Small intestine (tissue), 16 donors: ENCODE measurements at places on chromosomes 3 and 15. TPM values are rescaled to one million over a fixed set of nuclear protein-coding genes. Genes with fewer than 3 reads are reported as not detected.

Gene GOLGA8S
- polyA plus RNA-seq, result 0.16 TPM

Gene FSIP1
- not detected for polyA plus RNA-seq

Gene CCDC54
- polyA plus RNA-seq, result not detected

Gene PRR23A
- polyA plus RNA-seq, result not detected

Gene KCNH8
- polyA plus RNA-seq, result not detected

Gene ZBED2
- 0.04 TPM for polyA plus RNA-seq

- H3K4me1 ChIP-seq, result no peaks in the 10 kb centered on the region
- H3K27ac ChIP-seq, result no peak overlapping the region
- no peak for DNase-seq
- no peak overlapping the region for H3K4me3 ChIP-seq
- no peaks in the 10 kb centered on the region for H3K36me3 ChIP-seq
- H3K27me3 ChIP-seq, result no peaks in the 10 kb centered on the region
Observed at GRCh38 chr3:174376346-174376745, 482.8 kb upstream of the NAALADL2 start.

DNA sequence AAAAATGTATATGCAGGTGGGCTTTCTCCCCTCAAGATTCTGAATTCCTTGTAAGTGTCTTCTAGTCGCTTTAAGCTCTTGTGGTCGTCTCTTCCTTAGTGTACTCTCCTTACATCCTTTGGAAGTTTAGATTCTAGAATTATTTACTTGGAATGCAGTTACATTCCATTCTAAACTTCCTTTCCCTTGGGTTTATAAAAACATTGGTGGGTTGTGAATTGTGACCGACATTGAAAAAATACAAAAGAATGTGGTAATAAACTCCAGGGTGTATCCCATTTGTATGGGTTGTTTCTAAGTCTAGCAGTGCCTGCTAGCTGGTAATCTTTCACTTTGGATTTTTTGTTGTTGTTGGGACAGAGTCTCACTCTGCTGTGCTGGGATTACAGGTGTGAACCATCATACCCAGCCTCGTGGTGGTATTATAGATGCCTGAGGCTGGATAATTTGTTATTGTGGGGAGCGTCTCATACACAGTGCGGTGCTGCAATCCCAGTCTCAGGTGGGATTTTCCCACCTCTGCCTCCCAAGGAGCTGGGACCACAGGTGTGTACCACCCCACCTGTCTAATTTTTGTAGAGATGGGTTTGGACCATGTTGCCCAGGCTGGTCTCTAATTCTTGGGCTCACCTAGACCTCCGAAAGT, 9.1 kb downstream of the CHD2 start:
- no peak for DNase-seq
- H3K4me1 ChIP-seq, result peaks cover 12% of the 10 kb centered on the region
- H3K27me3 ChIP-seq, result no peaks in the 10 kb centered on the region
- no peaks in the 10 kb centered on the region for H3K36me3 ChIP-seq
- no peak overlapping the region for H3K4me3 ChIP-seq

DNA sequence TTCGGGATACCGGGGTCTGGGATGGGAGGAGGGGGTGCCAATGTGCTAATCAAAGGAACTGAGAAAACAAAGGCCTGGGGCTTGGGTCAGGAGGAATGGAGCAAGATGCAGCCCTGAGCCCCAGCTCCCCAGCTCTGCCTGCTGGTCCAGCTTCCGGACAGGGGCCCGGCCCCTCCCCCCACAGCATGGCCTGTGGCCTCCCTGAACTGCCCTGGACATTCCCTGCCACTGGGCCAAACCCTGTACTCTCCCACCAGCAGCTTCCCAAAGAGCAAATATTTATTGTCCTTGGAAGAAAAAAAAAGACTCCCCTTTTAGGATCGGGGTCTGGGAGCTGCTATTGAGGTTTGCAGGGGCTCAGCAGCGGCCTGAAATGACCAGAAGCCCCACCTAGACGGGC, 5.7 kb upstream of the MYL3 start:
- H3K27ac ChIP-seq, result no peak overlapping the region
- H3K36me3 ChIP-seq, result no peaks in the 10 kb centered on the region
- H3K4me3 ChIP-seq, result no peak overlapping the region

DNA sequence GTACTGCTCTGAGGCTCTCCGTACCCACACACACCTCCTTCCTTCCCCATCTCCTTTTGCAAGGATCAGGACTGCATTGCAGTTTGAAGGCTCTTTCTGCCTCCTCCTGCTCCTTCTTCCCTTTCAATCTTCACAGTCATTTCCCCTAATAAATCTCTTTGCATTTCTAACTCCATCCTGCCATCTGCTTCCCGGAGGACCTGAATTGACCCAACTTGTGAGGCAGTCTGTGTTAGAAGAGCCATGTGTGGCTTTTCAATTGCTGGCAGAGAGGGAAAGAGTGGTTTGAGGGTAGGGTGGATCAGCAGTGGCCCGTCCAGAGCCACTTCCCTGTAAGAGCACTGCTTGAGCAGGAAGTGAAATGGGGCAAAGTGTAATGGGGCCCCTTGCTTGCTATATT, 35.8 kb downstream of the ANAPC13 start:
- DNase-seq, result no peak
- no peak overlapping the region for H3K27ac ChIP-seq

DNA sequence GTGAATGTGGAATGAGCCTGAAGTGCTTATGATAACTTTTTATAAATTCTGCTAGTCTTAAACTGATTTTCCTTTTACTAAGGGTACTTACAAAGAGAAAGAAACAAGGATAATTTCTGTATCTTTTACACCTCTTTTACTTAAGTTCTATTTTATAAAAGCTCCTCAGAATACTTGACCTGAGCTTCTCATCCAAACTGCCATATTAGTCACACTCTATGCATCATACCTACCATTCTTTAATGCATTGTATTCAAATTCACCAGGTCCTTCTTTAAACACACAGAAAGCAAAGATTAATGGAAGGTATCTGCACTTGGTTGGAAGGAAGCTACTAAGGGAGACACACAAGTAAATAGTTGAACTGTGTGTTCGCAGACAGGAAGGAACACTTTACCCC, 1.6 kb upstream of the TOPAZ1 start:
- H3K4me3 ChIP-seq, result no peak overlapping the region
- H3K27me3 ChIP-seq, result no peaks in the 10 kb centered on the region
- H3K27ac ChIP-seq, result no peak overlapping the region
- DNase-seq, result no peak
- H3K36me3 ChIP-seq, result no peaks in the 10 kb centered on the region

GRCh38 chr3:49377483-49377882, 19.3 kb upstream of the GPX1 start:
- H3K4me3 ChIP-seq, result no peak overlapping the region
- H3K4me1 ChIP-seq, result no peaks in the 10 kb centered on the region
- H3K27ac ChIP-seq, result no peak overlapping the region
- no peaks in the 10 kb centered on the region for H3K27me3 ChIP-seq
- no peak for DNase-seq
- H3K36me3 ChIP-seq, result peaks cover 39% of the 10 kb centered on the region

- no peak overlapping the region for H3K27ac ChIP-seq
- H3K27me3 ChIP-seq, result no peaks in the 10 kb centered on the region
- no peak overlapping the region for H3K4me3 ChIP-seq
- H3K4me1 ChIP-seq, result no peaks in the 10 kb centered on the region
Observed at GRCh38 chr3:149744151-149744550, 8.1 kb downstream of the COMMD2 start.

GRCh38 chr3:53719796-53720195, 126.4 kb downstream of the CHDH start:
- no peak for DNase-seq
- no peak overlapping the region for H3K27ac ChIP-seq
- no peak overlapping the region for H3K4me3 ChIP-seq
- H3K36me3 ChIP-seq, result no peaks in the 10 kb centered on the region

GRCh38 chr15:68830141-68830785, 9.6 kb upstream of the ANP32A start:
- H3K36me3 ChIP-seq, result no peaks in the 10 kb centered on the region
- no peak for DNase-seq
- H3K27ac ChIP-seq, result no peak overlapping the region
- no peaks in the 10 kb centered on the region for H3K4me1 ChIP-seq

DNA sequence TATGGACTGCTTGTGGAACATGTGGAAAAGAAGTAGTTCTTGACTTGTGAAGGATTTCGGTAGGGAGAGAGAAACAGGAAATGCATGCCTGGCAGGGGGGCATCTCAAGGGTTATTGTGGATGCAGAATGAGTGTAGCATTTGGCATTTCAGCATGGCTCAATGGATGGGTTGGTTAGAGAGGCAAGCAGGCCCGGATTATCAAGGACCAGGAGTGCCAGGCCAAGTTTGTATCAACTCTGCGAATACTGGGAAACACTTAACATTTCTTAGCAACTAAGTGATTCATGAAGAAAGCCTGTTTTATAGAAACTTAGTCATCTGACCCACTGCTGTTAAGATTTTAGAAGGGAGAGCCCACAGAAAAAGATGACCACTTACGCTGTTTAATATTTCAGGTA, 33.6 kb downstream of the KIF15 start:
- H3K27ac ChIP-seq, result no peak overlapping the region
- no peaks in the 10 kb centered on the region for H3K36me3 ChIP-seq
- H3K4me1 ChIP-seq, result no peaks in the 10 kb centered on the region
- DNase-seq, result no peak
- no peak overlapping the region for H3K4me3 ChIP-seq

GRCh38 chr3:172221547-172221946, 182.2 kb downstream of the FNDC3B start:
- no peak overlapping the region for H3K4me3 ChIP-seq
- peaks cover 2% of the 10 kb centered on the region for H3K4me1 ChIP-seq
- no peak for DNase-seq

DNA sequence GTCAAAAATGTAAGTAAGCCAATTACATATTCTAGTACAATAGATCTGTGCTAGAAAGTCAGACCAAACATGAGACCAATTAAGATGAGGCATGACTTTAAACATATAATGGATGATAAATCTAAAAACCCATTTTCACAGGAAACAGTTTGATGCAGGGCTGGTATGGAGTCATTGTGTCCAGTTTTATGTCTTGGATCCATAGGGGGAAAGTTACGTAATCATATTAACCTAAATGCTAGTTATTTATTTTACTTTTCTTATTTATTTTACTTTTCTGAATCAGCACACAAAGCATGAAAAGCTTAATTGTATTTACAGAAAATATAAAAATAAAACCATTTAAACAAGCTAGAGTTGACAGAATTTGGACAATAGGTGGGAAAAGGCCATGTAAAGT, 26.3 kb upstream of the TMCC1 start:
- no peaks in the 10 kb centered on the region for H3K27me3 ChIP-seq
- DNase-seq, result no peak
- H3K4me3 ChIP-seq, result no peak overlapping the region
- no peaks in the 10 kb centered on the region for H3K36me3 ChIP-seq
- H3K4me1 ChIP-seq, result no peaks in the 10 kb centered on the region

GRCh38 chr3:66712210-66712609, 211.4 kb upstream of the LRIG1 start:
- no peaks in the 10 kb centered on the region for H3K27me3 ChIP-seq
- H3K4me1 ChIP-seq, result no peaks in the 10 kb centered on the region
- DNase-seq, result no peak
- no peak overlapping the region for H3K4me3 ChIP-seq
- no peaks in the 10 kb centered on the region for H3K36me3 ChIP-seq

DNA sequence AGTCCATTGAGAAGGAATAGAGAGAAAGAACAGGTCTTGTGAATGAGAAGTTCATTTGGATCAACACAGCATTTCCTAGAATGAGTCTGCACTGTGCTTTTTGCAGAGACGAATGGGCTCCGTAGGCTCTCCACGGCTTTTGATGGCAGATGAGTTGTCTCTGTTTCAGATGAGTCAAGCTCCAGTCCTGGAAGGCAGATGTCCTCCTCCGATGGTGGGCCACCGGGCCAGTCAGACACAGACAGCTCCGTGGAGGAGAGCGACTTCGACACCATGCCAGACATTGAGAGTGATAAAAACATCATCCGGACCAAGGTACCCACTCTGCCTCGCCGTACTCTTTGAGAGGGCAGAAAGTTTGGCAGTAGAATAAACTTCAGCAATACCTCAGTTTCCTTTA, 70.5 kb downstream of the SIDT1 start:
- no peaks in the 10 kb centered on the region for H3K27me3 ChIP-seq
- DNase-seq, result no peak
- H3K4me3 ChIP-seq, result no peak overlapping the region
- no peaks in the 10 kb centered on the region for H3K4me1 ChIP-seq
- H3K27ac ChIP-seq, result no peak overlapping the region

GRCh38 chr15:77569729-77570125, 63.0 kb downstream of the LINGO1 start:
- DNase-seq, result no peak
- H3K27me3 ChIP-seq, result no peaks in the 10 kb centered on the region
- no peaks in the 10 kb centered on the region for H3K36me3 ChIP-seq
- no peak overlapping the region for H3K4me3 ChIP-seq
- no peak overlapping the region for H3K27ac ChIP-seq

DNA sequence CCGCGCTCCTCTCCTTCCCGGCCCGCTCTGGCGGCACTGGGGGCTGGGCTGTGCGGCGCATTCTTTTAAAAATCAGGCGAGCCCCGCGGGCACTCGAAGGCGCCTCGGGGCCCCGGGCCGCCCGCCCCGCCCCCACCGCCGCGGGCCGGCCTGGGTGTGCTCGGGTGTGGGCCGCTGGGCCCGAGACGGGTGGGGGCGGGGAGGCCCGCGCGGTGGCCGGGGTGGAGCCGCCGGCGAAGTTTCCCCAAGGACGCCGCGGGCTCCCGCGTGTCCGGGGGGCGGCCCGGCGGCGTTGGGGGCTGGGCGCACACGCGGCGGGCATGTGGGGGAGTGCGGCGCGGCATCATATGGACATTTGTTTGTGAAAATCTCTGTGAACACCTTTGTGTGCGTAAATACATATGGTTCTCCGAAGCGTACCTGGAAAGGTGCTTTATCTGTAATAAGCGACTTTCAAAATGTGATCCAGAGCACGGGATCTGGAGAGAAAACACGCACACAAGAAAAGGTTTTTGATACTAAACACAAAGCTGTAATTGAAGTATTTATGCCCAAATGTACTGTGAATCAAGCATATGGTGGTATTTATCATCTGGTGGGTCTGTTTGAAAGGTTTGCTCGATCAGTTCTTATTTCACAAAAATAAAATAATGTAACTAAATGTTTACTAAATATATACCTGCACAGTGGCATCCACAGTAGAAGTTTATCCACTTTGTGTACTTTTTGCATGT, 612 bp upstream of the TBL1XR1 start:
- peak; percentile 77 for DNase-seq
- H3K27me3 ChIP-seq, result no peaks in the 10 kb centered on the region
- peak overlapping the region; percentile 89 for H3K27ac ChIP-seq
- H3K36me3 ChIP-seq, result no peaks in the 10 kb centered on the region

DNA sequence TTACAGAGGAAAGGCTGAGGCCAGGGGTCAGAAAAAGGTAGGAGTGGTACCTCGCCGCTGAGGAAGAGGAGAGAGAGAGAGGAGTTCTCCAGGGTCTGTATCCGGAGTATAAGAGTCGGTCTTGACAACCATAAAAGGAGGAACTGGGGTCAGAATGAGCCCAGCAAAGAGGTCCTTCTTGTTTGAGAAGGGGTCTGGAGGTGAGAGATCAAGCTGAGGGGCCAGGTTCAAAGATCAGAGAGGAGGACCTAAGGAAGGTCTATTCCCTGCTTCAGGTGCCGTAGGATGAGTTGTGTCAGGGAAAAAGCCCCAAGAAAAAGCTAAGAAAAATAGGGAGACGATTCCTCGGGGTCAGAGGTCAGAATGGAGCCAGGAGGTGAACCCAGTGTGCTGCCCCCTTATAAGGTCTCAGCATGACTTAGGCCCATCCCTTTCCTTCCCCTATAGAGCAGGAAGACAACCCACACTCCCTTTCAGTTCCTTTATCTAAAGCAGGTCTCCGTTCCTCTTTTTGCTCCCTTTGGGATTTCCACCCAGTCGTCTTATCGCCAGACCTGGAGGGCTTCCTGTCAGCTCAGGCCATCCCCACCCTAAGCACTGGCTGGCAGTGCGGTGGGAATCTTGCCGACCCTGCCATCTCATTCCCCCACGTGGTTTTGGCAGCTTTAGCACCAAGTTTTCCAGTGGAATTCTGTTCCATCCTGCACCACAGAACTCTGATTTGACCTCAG, 651 bp downstream of the MTMR14 start:
- H3K36me3 ChIP-seq, result peaks cover 27% of the 10 kb centered on the region
- peak overlapping the region; percentile 39 for H3K27ac ChIP-seq
- H3K27me3 ChIP-seq, result no peaks in the 10 kb centered on the region
- no peak for DNase-seq
